ENCODE measurements at places on chromosomes 6 and 20. TPM values are rescaled to one million over a fixed set of nuclear protein-coding genes. Genes with fewer than 3 reads are reported as not detected.

Gene ESR1
- not detected for total RNA-seq

Gene TCP11
- total RNA-seq = not detected

Gene ANGPT4
- not detected for total RNA-seq

Gene COL11A2
- 1.7 TPM for total RNA-seq

Gene TTLL9
- not detected for total RNA-seq

Gene SLC22A1
- not detected for total RNA-seq

Gene CRISP3
- not detected for total RNA-seq

Gene MICB
- 25.9 TPM for total RNA-seq

Gene SYNGAP1
- 15.1 TPM for total RNA-seq

Measured in endothelial cell of umbilical vein (primary cell).